ENCODE measurements at places on chromosomes 11 and 22.
A peak's percentile ranks its signal among the peaks of the same experiment; 100 is the strongest.

GRCh38 chr22:27215871-27216270 is 558.5 kb downstream of the MIAT start:
- no peak for DNase-seq

GRCh38 chr22:27420817-27421361 is 380.7 kb downstream of the MN1 start:
- DNase-seq = peak; percentile 89

GRCh38 chr22:22705328-22706100 is 61.1 kb downstream of the GGTLC2 start:
- DNase-seq = no peak

- no peak for DNase-seq
These were observed at the start of gene MAPK11 for GRCh38 chr22:50269970-50270665. TSS of gene MAPK11 (minus strand) at chr22:50270380. CDS start at chr22:50270292, 88 bp downstream.

DNA sequence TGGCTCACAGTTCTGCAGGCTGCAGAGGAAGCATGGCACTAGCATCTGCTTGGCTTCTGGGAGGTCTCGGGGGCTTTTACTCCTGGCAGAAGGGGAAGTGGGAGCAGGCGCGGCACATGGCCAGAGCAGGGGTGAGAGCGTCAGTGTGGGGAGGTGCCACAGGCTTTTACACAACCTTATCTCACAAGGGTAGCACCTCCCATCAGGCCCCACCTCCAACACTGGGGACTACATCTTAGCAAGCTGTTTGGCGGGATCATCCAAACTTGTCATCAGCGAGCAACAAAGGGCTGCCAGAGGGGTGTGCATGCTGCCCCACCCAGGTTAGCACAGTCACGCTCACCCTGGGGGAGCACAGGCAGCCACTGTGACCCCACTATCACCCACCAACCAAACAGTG is 18.9 kb upstream of the YPEL1 start:
- no peak for DNase-seq

DNA sequence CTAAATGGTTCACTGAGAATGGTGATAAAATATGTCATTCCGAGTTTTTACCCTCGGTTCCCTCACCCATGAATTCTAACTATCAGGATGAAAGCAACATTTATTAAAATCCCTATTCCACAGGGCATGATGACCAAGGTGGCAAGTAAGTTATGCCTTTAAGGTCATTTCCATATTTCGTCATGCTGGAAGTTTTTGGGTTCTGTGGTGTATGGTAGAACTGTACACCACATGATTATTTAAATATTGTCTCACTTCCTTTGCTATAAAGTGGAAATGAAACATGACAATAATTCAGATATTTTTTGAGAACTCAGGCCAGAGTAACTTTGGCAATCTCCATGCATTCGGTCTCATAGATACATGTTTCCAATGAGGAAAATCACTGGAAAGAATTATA is 68.5 kb upstream of the CARD18 start:
- DNase-seq = no peak

DNA sequence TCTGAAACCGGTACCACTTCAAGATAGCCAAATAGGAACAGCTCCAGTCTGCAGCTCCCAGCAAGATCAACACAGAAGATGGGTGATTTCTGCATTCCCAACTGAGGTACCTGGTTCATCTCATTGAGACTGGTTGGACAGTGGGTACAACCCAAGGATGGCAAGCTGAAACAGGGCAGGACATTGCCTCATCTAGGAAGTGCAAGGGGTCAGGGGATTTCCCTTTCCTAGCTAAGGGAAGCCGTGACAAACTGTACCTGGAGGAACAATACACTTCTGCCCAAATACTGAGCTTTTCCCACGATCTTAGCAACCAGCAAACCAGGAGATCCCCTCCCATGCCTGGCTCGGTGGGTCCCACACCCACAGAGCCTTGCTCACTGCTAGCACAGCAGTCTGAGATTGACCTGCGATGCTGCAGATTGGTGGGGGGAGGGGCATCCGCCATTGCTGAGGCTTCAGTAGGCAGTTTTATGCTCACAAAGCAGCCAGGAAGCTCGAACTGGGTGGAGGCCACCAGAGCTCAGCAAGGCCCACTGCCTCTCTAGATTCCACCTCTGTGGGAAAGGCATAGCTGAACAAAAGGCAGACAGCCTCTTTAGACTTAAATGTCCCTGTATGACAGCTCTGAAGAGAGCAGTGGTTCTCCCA is 59.9 kb upstream of the C11orf58 start:
- no peak for DNase-seq

- DNase-seq = no peak
These were observed 118.6 kb downstream of the HIPK3 start for GRCh38 chr11:33375688-33376311.

DNA sequence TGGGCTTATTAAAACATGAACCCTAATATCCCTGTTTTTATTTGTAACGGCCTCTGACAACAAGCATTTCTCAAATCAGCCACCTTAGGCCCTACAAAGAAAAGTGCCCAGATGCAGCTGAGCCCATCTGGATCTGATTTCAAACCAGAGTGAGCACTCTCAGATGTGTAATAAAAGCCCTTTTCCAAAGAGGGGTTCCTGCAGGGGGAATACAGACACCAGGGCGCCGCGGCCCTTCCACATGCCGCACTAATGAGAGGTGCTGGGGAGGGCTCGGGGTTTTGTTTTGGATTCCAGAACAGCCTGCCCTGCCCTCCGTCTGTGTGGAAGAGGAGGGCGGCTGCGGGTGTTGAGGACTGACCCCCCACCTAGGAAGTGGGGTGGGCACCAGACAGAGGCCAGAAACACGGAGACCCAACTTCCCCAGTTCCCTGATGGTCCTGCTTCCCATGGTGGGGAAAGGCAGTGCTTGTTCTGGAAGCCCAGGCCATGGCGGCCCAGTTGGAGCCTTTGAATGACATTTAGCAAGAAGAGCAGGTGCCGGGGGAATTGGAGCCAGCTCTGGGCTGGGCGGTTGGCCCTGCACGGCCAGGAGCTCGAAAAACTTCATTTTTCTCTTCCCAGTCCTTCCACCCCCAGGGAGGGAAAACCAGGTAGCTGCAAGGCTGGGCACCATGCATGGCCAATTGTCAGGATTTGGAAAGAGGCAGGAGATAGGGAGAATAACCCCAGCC is 63.7 kb downstream of the MACROD1 start:
- DNase-seq = peak; percentile 58

GRCh38 chr11:73931039-73931645 is 19.7 kb upstream of the DNAJB13 start:
- DNase-seq = peak; percentile 35

DNA sequence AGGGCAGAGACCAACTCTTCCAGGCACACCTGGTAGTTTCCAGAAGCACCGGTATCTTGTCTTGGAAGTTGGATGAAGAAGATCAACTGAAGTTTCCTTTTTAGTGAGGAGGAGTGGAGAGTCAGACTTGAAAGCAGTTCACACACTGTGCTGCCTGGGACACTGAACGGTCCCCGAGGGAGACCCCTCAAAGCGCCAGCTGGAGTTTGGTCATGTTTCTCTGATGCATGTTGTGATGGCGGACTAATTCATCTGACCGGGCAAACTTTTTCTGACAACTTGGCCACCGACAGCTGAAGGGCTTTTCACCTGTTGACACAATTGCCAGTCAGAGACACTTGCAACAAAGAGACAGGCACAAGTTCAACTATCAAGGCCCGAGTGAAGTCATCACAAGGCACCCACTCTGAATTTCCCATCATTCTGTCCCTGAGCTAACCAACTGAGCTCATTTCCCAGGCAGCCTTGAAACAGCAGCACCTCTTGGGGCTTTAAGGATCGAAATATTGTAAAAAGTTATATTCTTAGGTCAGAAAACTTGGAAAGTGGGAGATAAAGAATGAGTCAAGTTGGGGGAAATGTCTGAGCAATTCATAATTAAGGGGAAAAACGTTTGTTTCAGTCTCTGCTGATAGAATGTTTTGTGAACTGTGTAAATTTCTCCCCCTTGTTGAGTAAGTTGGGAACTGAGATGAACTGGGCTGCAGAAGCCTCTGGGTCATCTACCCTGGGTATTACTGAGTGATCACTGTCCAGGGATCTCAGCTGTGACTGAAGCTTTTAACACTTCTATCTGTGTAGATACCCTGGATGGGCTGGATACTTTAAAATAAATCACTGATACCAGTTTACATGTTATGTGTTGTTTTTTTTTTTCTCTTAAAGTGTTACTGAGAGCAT is 46.2 kb downstream of the WT1 start:
- no peak for DNase-seq

- DNase-seq = no peak
These were observed 19.6 kb upstream of the TP53I11 start for GRCh38 chr11:44970293-44970692.

DNA sequence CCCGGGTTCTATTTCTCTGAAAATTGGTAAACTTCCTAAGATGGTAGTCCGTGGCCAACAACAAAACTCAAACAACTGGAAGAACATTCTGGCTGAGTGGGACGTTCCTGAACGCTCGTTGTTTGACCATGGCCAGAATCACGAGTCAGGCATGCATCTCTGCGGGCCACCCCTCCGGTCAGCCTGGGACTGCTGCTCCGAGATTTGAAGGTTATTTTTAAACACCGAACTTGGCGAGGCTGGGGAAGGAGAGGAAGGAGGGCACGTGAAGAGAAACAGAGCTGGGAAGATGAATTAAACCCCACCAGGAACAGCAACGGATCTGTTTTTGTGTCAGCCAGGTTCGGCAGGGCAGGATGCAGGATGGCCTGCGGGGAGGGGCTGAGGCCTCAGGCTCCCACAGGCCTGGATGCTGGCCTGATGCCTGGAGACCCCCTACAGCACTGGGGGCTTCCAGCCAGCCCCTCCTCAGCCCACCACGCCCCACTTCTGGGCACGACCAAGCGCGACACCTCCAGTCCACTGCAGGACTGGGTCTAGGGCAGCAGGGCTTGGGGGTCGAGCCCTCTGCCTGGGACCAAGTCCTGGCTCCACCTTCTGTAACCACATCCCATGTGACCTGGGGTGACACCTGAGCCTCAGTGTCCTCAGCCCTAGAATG is 5.1 kb downstream of the SHISAL1 start:
- no peak for DNase-seq

- no peak for DNase-seq
These were observed 32.2 kb downstream of the RPL3 start for GRCh38 chr22:39287076-39287725.

DNA sequence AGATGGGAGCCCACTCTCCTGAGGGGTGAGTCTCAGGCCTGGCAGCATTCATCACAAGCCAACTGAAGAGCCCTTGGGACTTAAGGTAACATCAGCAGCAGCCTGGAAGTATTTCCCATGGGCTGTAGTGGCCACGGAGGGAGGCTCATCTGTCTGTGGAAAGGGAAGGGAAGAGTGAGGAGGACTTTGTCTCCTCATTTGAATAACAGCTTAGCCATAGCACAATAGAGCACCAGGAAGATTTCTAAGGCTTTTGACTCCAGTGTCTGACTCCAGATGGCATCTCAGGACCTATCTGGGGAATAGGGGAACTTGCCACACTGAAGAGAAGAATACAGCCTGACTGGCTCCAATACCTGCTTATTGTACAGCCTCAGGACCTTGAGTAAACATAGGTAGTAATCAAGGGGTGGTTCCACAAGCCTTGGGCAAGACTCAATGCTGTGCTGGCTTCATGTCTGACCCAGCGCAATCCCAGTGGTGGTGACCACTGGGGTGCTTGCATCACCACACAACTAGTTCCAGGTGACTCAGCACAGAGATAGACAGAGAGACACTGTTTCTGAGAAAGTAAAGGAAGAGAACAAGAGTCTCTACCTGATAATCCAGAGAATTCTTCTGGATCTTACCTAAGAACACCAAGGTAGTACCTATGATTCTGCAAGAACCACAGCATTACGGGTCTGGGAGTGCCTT is 510.5 kb upstream of the CCDC179 start:
- DNase-seq = no peak

GRCh38 chr22:23400286-23400981 is 179.7 kb downstream of the IGLL1 start:
- DNase-seq = no peak

DNA sequence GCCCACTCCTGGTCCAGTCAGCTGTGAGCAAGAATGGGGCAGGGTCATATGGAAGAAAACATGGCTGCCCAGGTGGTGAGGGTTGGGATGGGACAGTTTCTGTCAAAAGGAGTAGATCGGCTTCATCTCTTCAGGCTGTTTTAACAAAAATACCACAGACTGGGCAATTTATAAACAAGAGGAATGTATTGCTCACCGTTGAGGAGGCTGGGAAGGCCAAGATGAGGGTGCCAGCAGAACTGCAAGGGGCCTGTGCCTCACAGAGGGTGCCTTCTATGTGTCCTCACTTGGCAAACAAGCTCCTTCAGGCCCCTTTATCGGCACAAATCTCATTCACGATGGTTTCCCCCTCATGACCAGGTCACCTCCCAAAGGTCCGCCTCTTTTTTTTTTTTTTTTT is 18.1 kb upstream of the RELT start:
- DNase-seq = no peak

DNA sequence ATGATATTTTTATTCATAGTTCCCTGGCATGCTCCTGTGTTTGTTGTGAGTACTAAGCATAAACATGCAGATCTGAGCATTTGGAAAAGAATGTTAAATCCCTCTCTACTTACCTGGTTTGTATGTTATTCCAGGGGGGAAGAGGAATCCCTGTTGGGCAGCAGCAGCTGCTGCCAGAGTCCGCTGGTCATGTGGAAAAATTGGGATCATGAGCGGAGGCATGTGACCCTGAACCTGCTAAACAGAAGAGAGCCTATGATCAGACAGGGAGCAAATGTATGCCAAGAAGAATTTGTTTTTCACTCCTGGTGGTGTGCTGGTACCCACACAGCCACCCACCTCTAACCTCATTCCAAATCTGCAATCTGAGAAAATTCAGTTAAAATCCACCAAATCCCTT is 244.7 kb downstream of the SOX6 start:
- DNase-seq = no peak

- DNase-seq = no peak
These were observed 645 bp downstream of the RTCB start for GRCh38 chr22:32411402-32411801.

DNA sequence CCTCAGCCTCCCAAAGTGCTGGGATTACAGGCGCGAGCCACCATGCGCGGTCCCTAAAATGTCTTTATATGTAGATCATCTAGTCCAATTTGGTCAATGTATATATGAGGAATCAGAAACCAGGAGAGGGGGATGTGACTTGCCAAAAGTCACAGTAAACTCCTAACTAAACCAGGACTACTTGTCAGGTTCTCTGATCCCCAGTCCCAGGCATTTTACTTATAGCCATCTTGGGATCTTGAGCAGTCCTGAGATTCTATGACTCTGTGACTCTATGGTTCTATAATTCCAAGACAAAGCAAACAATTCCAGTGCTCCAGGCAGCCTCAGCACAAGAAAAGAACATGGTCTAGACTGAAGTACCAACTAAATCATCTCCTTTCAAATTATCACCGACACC is at the start of gene MS4A5:
Gene MS4A5, plus strand, starts transcription at position 301 of the 400 bp plus-strand sequence. CDS start 103 bp downstream, outside the sequence.
- DNase-seq = no peak

- DNase-seq = peak; percentile 23
These were observed 3.7 kb upstream of the CD44 start for GRCh38 chr11:35135222-35135621.

Measured in fibroblast of skin of left quadriceps (primary cell).